ENCODE measurements at places on chromosomes 4 and X. TPM values are rescaled to one million over a fixed set of nuclear protein-coding genes. Genes with fewer than 3 reads are reported as not detected.

AKAP14 gene
- total RNA-seq = not detected

DNA sequence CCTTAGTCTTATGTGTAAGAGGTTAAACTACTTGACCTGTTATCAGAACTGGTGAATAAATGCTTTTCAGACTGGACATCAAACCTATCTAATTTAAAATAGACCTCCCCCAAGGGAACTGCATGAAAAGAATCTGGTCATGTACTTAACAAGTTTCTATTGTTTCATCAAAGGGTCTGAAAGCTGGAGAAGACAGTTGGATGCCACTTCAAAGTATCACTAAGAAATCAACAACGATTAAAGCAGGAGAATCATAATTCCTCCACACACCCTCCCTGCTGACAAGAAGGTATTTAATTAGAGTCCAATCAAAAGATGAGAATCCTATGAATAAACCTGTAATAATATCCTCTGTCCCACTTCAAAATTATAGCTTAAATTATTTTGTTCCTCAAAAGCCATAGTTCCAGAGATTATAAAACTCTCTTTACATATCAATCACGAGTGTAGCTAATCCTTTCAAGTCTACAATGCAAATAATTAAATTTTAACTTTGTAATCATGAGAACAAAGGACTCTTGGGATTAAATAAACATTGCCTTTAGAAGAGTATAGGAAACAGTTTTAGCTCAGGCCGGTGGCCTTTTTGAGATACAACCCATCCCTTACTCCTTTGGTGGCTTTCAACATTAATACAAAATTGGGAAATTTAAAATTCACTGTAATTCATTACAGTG lies 35.1 kb downstream of the TSPAN5 start:
- H3K27me3 ChIP-seq = peaks cover 3% of the 10 kb centered on the region
- DNase-seq = no peak
- H3K27ac ChIP-seq = peak overlapping the region; percentile 22
- H3K4me3 ChIP-seq = no peak overlapping the region

NPY2R gene
- total RNA-seq = not detected

GRCh38 chrX:34072906-34073305 lies 59.2 kb downstream of the FAM47A start:
- H3K36me3 ChIP-seq = no peaks in the 10 kb centered on the region
- no peaks in the 10 kb centered on the region for H3K27me3 ChIP-seq
- no peak overlapping the region for H3K27ac ChIP-seq
- DNase-seq = no peak
- no peaks in the 10 kb centered on the region for H3K4me1 ChIP-seq
- H3K4me3 ChIP-seq = no peak overlapping the region

NXF2 gene
- total RNA-seq = not detected

GRCh38 chr4:88211473-88212252 lies 53.2 kb upstream of the ABCG2 start:
- H3K36me3 ChIP-seq = no peaks in the 10 kb centered on the region
- DNase-seq = peak; percentile 48
- H3K27me3 ChIP-seq = peaks cover 8% of the 10 kb centered on the region
- H3K27ac ChIP-seq = no peak overlapping the region
- no peak overlapping the region for H3K4me3 ChIP-seq
- H3K4me1 ChIP-seq = no peaks in the 10 kb centered on the region

DNA sequence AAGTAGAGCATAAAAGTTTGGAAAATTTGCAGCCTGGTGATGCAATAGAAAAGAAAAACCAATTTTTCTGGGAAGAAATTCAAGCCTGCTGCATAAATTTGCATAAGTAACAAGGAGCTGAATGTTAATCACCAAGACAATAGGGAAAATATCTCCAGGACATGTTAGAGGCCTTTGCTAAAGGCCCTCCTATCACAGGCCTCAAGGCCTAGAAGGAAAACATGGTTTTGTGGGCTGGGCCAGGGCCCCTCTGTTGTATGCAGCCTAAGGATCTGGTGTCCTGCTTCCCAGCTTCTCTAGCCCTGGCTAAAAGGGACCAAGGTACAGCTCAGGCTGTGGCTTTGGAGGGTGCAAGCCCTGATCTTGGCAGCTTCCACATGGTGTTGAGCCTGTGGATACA lies 6.2 kb upstream of the RTL3 start:
- no peaks in the 10 kb centered on the region for H3K27me3 ChIP-seq
- H3K4me1 ChIP-seq = peaks cover 28% of the 10 kb centered on the region
- no peak overlapping the region for H3K27ac ChIP-seq
- no peaks in the 10 kb centered on the region for H3K36me3 ChIP-seq
- no peak overlapping the region for H3K4me3 ChIP-seq

DNA sequence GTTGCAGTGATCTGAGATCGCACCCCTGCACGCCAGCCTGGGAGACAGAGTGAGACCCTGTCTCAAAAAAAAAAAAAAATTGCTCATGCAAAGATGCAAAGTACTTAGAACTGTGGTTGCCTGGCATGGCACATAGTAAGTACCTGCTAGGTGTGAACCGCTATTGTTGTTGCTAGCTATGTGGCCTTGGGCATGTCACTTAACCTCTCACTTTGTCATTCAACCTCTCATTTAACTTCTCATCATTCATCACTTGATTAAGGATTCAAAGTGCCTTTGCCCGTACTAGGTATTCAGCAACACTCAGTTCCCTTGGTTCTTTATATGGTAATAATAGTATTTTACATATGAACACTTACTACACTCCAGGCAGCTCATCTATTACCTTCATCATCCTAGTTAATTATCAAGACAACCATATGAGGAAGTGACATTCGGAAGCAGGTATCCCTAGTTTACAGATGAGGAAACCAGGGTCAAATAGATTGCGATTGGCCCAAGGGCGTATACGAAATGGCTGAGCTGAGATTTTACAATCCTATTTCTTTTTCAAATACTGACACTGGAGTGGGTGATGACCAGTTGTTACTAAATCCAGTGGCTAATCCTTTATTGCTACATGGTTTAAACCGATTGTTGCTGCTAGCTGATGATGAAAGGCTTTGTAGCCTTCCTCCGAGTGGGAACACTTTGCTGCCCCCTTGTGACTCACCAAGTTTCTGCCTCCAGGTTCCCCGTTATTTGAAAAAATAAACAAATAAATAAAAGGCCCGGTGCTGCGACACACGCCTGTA lies 28.8 kb upstream of the SOWAHD start:
- no peak overlapping the region for H3K27ac ChIP-seq
- DNase-seq = peak; percentile 58
- no peak overlapping the region for H3K4me3 ChIP-seq
- H3K36me3 ChIP-seq = no peaks in the 10 kb centered on the region

- H3K4me3 ChIP-seq = no peak overlapping the region
- no peaks in the 10 kb centered on the region for H3K36me3 ChIP-seq
- H3K4me1 ChIP-seq = no peaks in the 10 kb centered on the region
These were observed 356.0 kb upstream of the RASGEF1B start for GRCh38 chr4:81827577-81828202.

DNA sequence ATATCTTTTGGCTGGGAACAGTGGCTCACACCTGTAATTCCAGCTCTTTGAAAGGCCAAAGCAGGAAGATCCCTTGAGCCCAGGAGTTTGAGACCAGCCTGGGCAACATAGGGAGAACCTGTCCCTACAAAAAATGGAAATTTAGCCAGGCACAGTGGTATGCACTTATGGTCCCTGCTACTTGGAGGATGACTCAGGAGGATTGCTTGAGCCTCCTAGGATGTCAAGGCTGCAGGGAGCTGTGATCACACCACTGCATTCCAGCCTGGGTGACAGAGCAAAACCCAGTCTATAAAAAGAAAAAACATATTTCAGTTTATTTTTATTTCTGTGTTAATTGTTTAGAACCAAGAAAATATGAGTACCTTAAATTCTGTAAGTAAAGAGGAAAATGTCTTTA lies 123.7 kb downstream of the CBR4 start:
- H3K27me3 ChIP-seq = peaks cover 3% of the 10 kb centered on the region
- peak overlapping the region; percentile 82 for H3K27ac ChIP-seq
- no peak overlapping the region for H3K4me3 ChIP-seq
- peak; percentile 78 for DNase-seq

GRCh38 chrX:12403474-12404082 lies 265.3 kb downstream of the FRMPD4 start:
- H3K4me3 ChIP-seq = no peak overlapping the region
- peaks cover 27% of the 10 kb centered on the region for H3K4me1 ChIP-seq
- H3K27me3 ChIP-seq = no peaks in the 10 kb centered on the region
- DNase-seq = no peak
- no peak overlapping the region for H3K27ac ChIP-seq

DNA sequence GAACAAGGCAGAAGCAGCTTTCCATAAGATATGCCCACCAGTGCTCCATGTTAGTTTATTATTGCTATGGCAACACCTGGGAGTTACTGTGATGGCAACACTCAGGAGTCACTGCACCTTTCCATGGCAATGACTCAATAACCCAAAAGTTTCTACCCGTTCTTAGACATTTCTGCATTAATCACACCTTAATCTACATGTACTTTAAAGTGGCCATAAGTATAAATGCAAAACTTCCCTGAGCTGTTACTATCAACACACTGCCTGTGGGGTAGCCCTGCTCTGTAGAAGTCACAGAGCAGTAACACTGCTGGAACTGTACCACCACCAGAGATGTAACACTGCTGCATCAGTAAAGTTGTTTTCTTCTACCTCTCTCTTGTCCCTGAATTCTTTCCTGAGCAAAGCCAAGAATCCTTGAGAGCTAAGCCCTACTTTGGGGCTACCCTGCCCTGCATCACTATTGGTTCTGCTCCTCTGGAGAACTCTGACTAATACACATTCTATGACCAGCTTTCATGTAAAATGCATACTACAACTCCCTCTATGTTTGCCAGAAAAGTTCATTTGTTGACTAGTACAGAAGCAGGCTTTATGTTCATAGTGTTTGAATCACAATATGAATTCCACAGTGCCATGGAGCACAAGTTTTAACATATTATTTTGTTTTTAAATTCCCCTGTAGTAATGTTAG lies 43.5 kb upstream of the GPR174 start:
- no peak for DNase-seq
- H3K36me3 ChIP-seq = no peaks in the 10 kb centered on the region
- no peaks in the 10 kb centered on the region for H3K27me3 ChIP-seq

GRCh38 chrX:38929966-38930421 lies 128.7 kb downstream of the MID1IP1 start:
- peaks cover 12% of the 10 kb centered on the region for H3K4me1 ChIP-seq
- H3K27ac ChIP-seq = peak overlapping the region; percentile 81
- DNase-seq = peak; percentile 82

ABLIM2 gene
- total RNA-seq = not detected

ZAR1 gene
- not detected for total RNA-seq

GRCh38 chrX:149898554-149898953 lies 17.6 kb downstream of the MAGEA8 start:
- no peaks in the 10 kb centered on the region for H3K36me3 ChIP-seq
- no peaks in the 10 kb centered on the region for H3K4me1 ChIP-seq
- no peak for DNase-seq
- no peak overlapping the region for H3K27ac ChIP-seq

GRCh38 chrX:48045410-48046311 lies 25.8 kb downstream of the ZNF630 start:
- peaks cover 8% of the 10 kb centered on the region for H3K27me3 ChIP-seq
- H3K4me3 ChIP-seq = peak overlapping the region; percentile 36
- no peaks in the 10 kb centered on the region for H3K36me3 ChIP-seq
- H3K4me1 ChIP-seq = peaks cover 14% of the 10 kb centered on the region
- no peak overlapping the region for H3K27ac ChIP-seq
- peak; percentile 1 for DNase-seq

GRCh38 chr4:183449193-183449882 lies 4.9 kb downstream of the CDKN2AIP start:
- H3K27ac ChIP-seq = peak overlapping the region; percentile 87
- peak; percentile 96 for DNase-seq
- H3K36me3 ChIP-seq = peaks cover 55% of the 10 kb centered on the region
- no peaks in the 10 kb centered on the region for H3K27me3 ChIP-seq
- peak overlapping the region; percentile 76 for H3K4me3 ChIP-seq

PDE6B gene
- not detected for total RNA-seq

- H3K4me3 ChIP-seq = no peak overlapping the region
- no peaks in the 10 kb centered on the region for H3K4me1 ChIP-seq
- DNase-seq = no peak
- H3K27me3 ChIP-seq = peaks cover 2% of the 10 kb centered on the region
These were observed 23.1 kb upstream of the BLTP1 start for GRCh38 chr4:122129061-122129460.

- H3K4me1 ChIP-seq = no peaks in the 10 kb centered on the region
- H3K4me3 ChIP-seq = no peak overlapping the region
- DNase-seq = no peak
- H3K36me3 ChIP-seq = no peaks in the 10 kb centered on the region
These were observed 822 bp upstream of the PFKFB1 start for GRCh38 chrX:54994668-54995351.

TMPRSS11E gene
- total RNA-seq = not detected

- H3K36me3 ChIP-seq = no peaks in the 10 kb centered on the region
- no peak overlapping the region for H3K27ac ChIP-seq
- peak; percentile 13 for DNase-seq
These were observed 46.9 kb upstream of the SLC25A4 start for GRCh38 chr4:185096032-185096653.

SLC2A9 gene
- 1.8 TPM for total RNA-seq

Data from HFFc6 (cell line).